Cerebellum (tissue), 4 donors: ENCODE measurements at places on chromosomes 6 and 20.
A peak's percentile ranks its signal among the peaks of the same experiment; 100 is the strongest.

DNA sequence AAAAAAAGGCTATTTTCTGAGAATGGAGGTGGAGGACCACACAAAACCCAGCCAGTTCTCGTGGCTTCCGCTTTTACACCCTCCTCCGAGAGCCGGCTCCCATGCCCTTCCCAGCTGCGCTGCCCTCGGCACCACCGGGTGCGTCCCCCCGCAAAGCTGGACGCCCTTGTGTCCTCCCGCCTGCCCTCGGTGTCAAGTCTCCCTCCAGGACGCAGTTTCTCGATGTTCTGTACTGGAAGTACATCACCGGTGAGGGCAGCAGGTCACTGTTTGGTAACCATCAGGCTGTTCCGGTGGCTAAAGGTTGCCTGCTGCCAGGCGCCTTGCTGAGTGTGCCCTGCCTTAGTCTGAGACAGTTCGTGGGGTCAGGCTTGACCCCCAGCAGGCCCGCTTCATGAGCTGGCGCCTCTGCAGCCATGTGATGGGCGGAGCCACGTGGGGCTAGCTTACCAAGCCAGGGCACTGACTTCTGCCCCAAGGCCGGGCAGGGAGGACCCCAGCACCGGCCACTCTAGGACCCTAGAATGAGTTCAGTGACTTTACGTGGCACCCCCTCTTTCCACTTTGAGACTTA is 34.6 kb downstream of the RREB1 start:
- no peak for DNase-seq

DNA sequence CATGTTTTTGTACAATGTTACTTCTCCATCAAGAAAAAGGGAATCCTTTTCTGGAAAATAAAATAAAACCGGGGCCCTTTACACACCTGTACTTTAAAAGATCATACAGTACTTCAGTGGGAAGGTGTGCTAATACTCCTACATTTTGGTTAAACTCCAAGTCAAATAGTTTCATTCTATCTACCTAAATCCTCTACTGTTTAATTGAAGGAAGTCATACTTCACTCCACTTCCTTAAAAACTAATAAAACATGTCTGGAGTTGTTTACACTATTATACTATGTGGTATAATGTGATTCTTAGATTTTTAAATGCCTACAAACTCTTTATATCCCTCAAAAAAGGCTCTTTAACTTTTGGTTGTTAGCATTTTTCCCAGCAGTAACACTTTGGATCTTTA is 18.6 kb upstream of the HBS1L start:
- DNase-seq = no peak

- DNase-seq = peak; percentile 28
Measured at GRCh38 chr6:151276112-151276740, 36.5 kb downstream of the AKAP12 start.

DNA sequence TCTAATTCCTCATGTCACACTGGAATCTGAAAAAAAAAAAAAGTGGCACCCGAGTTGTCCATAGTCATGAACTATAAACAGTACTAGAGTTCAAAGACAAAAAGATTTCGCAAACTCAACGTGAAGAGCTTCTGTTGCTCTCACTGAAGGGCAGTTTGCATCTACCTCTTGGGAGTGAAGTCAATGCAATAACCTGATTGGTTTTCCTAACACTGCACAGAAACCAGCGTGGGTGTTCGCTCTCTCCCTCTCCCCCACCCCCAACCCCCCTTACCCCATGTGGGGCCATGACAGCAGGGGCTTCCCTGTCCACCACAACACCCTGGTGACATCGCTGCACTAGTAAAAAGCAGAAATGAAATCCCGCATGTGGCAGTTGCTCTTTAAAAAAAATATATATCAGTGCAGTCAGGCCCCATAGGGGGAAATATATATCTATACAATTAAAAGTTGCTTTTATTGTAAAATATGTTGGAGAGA is 66.9 kb downstream of the GMPR start:
- no peak for DNase-seq

- DNase-seq = no peak
Measured at GRCh38 chr6:73207221-73207837, 18.0 kb downstream of the KHDC1L start.

- DNase-seq = no peak
Measured at GRCh38 chr20:60509407-60509806, 551.2 kb downstream of the CDH26 start.

- DNase-seq = no peak
Measured at GRCh38 chr6:132404736-132405135, 3.5 kb upstream of the MOXD1 start.

GRCh38 chr20:24934101-24934661 is 14.9 kb upstream of the CST7 start:
- no peak for DNase-seq

- no peak for DNase-seq
Measured at GRCh38 chr20:6665161-6665560, 102.3 kb upstream of the BMP2 start.

DNA sequence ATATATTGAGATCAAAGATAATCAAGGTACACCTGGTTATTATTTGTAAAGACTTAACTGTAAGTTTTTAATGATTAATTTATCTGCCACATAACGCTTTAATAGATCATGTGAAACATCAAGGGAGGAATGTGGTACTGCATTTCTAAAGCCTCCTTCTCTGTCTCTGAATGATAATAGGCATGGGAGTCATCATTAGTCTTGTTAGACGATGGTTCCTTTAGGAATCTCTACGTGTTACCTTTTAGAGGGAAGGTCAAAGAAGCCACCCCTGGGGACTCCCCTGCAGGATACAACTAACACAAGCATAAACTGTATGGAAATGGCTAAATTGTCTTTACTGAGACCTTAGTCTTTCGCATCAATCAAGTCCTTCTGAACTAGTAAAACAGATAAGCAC is 173.6 kb upstream of the MCHR2 start:
- DNase-seq = no peak

- peak; percentile 71 for DNase-seq
Measured at GRCh38 chr6:47241742-47242482, 67.8 kb downstream of the TNFRSF21 start.

- DNase-seq = no peak
Measured at GRCh38 chr20:46546298-46546697, 4.2 kb downstream of the OCSTAMP start.

DNA sequence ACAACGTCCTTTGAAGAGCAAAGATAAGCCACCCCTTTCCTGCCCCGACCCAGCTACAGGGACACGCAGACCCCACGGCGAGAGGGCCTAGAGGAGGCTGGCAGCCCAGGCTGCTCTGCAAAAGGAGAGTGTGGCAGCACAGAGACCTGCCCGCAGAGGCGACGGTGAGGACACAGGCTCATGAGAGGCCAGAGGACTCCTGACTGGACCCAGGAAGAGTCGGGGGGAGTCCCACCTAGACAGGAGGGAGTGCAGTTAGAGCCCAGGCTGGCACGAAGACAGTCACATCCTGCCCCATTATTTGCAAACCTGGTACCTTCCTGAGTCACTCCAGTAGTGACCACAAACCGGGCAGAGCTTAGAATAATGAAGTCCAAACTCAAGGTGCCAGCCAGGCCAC is 227.7 kb upstream of the CDH4 start:
- no peak for DNase-seq

GRCh38 chr6:38138374-38138773 is 318.8 kb downstream of the ZFAND3 start:
- no peak for DNase-seq

DNA sequence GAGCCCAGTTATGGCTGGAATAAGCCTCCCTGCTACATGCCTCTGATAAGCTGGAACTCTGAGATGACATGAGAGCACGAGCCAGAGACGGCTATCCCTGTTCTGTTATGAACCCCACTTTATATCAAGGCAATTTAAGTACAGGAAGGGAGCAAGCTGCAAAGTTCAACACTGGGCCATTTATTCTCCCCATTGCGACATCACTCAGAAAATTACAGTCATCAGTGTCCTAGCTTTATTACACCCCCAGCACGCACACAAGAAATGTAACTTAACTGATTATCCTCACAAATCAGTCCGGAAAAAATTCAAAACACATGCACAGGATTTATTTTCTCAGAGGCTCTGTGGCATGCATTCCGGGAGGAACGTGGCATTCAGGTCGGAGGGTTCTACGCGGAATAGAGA is 125.3 kb upstream of the SLC2A12 start:
- DNase-seq = no peak

GRCh38 chr20:58626051-58626450 is 25.0 kb upstream of the STX16 start:
- no peak for DNase-seq

GRCh38 chr6:26092443-26092842 is 5.2 kb downstream of the HFE start:
- DNase-seq = no peak

GRCh38 chr20:10802236-10802635 is 128.4 kb upstream of the JAG1 start:
- DNase-seq = no peak
